ENCODE measurements at places on chromosomes 3 and 15. TPM values are rescaled to one million over a fixed set of nuclear protein-coding genes. Genes with fewer than 3 reads are reported as not detected.

DNA sequence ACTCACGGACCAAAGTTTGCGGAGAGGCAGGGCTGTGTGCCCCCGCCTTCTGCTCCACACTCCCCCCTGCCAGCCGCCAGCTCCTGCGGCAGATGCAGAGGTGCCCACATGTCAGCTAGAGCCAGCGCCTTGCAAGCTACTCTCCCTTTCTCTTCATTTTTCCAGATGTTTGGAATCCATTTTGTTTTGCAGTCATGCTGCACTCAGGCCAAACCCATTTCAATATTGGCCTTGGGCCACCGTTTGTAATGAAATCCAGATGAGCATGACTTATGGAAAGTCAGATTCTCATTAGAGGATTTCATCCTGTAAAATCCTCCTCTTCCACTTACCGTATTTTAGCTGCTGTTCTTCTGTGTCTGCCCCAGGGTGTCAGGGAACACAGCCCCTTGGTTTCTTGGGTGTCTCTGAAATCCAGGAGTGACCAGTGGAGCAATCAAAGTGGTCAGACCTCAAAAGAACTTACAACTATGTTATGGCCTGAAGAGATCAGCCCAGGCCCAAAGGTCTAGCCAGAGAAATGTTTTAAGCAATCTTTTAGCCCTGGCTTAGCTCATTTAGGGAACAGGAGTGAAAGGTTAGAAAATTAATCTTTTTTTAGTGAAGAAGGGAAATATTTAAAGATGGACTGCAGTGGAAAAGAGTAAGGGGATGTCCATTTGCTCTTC, 65.8 kb downstream of the AAGAB start:
- DNase-seq, result peak; percentile 87
- peaks cover 81% of the 10 kb centered on the region for H3K36me3 ChIP-seq
- peaks cover 14% of the 10 kb centered on the region for H3K4me1 ChIP-seq
- peak overlapping the region; percentile 3 for H3K27ac ChIP-seq

- H3K36me3 ChIP-seq, result no peaks in the 10 kb centered on the region
- no peaks in the 10 kb centered on the region for H3K4me1 ChIP-seq
- H3K4me3 ChIP-seq, result no peak overlapping the region
- no peaks in the 10 kb centered on the region for H3K27me3 ChIP-seq
These were observed 325.5 kb downstream of the CHST2 start for GRCh38 chr3:143445118-143445517.

Gene STRIT1
- polyA plus RNA-seq, result not detected

GRCh38 chr3:171404376-171404967, 55.7 kb downstream of the TNIK start:
- no peaks in the 10 kb centered on the region for H3K36me3 ChIP-seq
- no peak overlapping the region for H3K4me3 ChIP-seq
- no peaks in the 10 kb centered on the region for H3K27me3 ChIP-seq
- no peak for DNase-seq
- no peaks in the 10 kb centered on the region for H3K4me1 ChIP-seq

DNA sequence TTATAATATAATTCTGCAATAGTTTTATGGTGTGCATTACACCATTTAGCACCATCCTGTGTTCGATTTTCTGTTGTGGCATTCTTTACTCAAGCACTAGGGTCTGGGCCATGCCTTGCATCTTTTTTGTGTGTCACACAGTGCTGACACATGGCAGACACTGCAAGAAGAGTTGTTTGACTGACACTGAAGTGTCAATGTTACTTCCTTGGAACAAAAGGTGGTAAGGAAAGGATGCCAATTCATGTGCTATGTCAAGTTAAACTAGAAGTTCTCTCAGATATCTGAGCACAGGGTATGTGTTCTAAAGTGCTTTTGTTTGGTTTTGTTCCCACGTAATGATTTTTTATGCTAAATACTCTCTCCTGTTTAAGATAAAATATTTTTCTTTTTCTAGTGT, 102.5 kb upstream of the UNC13C start:
- no peaks in the 10 kb centered on the region for H3K27me3 ChIP-seq
- H3K27ac ChIP-seq, result no peak overlapping the region
- H3K4me1 ChIP-seq, result no peaks in the 10 kb centered on the region
- DNase-seq, result no peak

- no peaks in the 10 kb centered on the region for H3K4me1 ChIP-seq
- H3K4me3 ChIP-seq, result no peak overlapping the region
- H3K27ac ChIP-seq, result no peak overlapping the region
- no peak for DNase-seq
- H3K36me3 ChIP-seq, result no peaks in the 10 kb centered on the region
- H3K27me3 ChIP-seq, result no peaks in the 10 kb centered on the region
These were observed 996.0 kb downstream of the OTOL1 start for GRCh38 chr3:162492446-162493081.

GRCh38 chr3:112973325-112974177, 1.4 kb downstream of the CD200R1 start:
- H3K4me1 ChIP-seq, result peaks cover 53% of the 10 kb centered on the region
- H3K36me3 ChIP-seq, result no peaks in the 10 kb centered on the region
- H3K27me3 ChIP-seq, result no peaks in the 10 kb centered on the region
- H3K4me3 ChIP-seq, result peak overlapping the region; percentile 17
- H3K27ac ChIP-seq, result peak overlapping the region; percentile 79

Gene HDC
- polyA plus RNA-seq, result 0.64 TPM

- H3K4me3 ChIP-seq, result no peak overlapping the region
- H3K27me3 ChIP-seq, result no peaks in the 10 kb centered on the region
- DNase-seq, result no peak
- no peaks in the 10 kb centered on the region for H3K4me1 ChIP-seq
These were observed 21.5 kb downstream of the SENP8 start for GRCh38 chr15:72139667-72140066.

GRCh38 chr3:122985539-122985938, 42.0 kb downstream of the SEMA5B start:
- H3K27me3 ChIP-seq, result peaks cover 19% of the 10 kb centered on the region
- no peaks in the 10 kb centered on the region for H3K36me3 ChIP-seq
- no peak overlapping the region for H3K4me3 ChIP-seq
- H3K27ac ChIP-seq, result no peak overlapping the region
- no peak for DNase-seq

Gene HYKK
- polyA plus RNA-seq, result 6.1 TPM

DNA sequence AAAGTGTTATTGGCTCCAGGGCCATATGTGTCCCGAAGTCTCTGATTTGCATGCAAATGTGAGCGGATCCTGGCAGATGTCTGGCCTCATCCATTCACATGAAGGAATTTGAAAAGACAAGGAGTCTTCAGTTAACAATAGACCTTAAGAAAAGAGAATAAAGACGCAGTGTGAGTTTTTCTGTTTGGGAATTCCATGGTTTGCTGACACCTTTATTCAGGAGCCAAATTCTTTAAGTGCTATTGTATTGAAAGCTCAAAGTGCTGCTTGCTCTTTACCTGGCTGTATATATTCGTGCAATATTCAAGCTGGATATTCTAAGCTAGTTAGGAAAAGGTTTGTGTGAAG, 2.2 kb downstream of the LRRN1 start:
- no peaks in the 10 kb centered on the region for H3K36me3 ChIP-seq
- H3K4me3 ChIP-seq, result no peak overlapping the region
- H3K27me3 ChIP-seq, result peaks cover 48% of the 10 kb centered on the region
- H3K27ac ChIP-seq, result no peak overlapping the region
- DNase-seq, result no peak
- H3K4me1 ChIP-seq, result no peaks in the 10 kb centered on the region

- H3K36me3 ChIP-seq, result no peaks in the 10 kb centered on the region
- no peak overlapping the region for H3K4me3 ChIP-seq
- no peaks in the 10 kb centered on the region for H3K4me1 ChIP-seq
These were observed 23.4 kb upstream of the GREM1 start for GRCh38 chr15:32694222-32694983.

Gene IDH3A
- 41.1 TPM for polyA plus RNA-seq

Gene SNTN
- polyA plus RNA-seq, result 10.5 TPM

Gene SLC2A2
- polyA plus RNA-seq, result 0.14 TPM

Gene CAMK2N2
- 0.15 TPM for polyA plus RNA-seq

Gene UBA7
- polyA plus RNA-seq, result 88.1 TPM

Gene PCLAF
- polyA plus RNA-seq, result 35.4 TPM

Gene PAQR5
- polyA plus RNA-seq, result 7.2 TPM

- H3K36me3 ChIP-seq, result no peaks in the 10 kb centered on the region
- no peak for DNase-seq
- peaks cover 8% of the 10 kb centered on the region for H3K4me1 ChIP-seq
- no peak overlapping the region for H3K27ac ChIP-seq
- H3K4me3 ChIP-seq, result no peak overlapping the region
These were observed 42.6 kb upstream of the POLG start for GRCh38 chr15:89377024-89377841.

Gene ARHGEF3
- polyA plus RNA-seq, result 21.5 TPM

DNA sequence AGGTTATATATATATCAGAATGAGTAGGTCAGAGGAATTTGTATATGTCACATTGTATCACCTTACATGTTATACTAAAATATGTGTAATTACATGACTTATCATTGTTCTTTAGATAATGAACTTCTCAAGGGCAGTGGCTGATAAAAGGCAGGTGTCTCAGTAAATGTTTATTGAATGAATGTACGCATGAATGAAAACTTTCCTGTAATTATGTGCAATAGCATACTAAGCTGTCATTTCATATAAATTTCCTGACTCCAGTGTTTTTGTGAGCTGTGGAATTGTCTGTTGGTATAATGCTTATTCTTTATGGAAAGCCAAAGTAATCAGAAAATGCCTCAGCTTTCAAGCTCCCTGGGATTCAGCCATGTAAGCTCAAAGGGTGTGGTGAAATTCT, 4.2 kb downstream of the TBC1D23 start:
- peaks cover 50% of the 10 kb centered on the region for H3K4me1 ChIP-seq
- H3K27ac ChIP-seq, result no peak overlapping the region
- no peaks in the 10 kb centered on the region for H3K27me3 ChIP-seq
- no peak for DNase-seq

DNA sequence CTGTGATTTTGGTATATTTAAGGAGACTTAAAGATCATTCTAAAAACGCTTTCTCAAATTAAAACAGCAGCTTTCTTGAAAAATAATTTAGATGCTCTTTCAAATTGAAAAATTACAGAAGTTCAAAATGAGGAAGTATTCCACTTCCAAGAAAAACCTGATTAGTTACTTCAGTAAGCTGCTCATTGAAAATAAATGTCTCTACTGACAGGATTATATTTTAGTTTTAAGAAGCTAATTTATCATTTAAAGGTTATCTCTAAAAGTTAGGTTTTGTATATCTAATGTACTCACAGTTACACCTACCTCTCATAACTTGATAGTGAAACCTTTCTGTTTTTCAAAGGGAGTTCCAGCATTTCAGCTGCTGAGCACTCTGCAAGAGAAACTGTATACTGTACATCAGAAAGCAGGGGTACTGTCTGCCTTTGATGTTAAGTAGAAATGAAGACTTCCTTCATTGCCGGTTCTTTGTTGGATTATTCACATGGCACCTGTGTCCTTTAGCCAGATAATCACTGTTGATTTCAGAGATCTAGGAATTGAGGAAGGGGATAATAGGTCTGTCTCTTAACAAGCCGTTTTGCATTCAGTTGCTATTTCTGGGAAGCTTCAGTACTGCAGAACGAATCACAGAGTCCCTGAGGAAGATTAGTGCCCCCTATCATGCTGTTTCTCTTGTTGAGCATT, 161.6 kb downstream of the TCF12 start:
- no peak for DNase-seq
- H3K27ac ChIP-seq, result no peak overlapping the region
- H3K36me3 ChIP-seq, result no peaks in the 10 kb centered on the region
- no peaks in the 10 kb centered on the region for H3K27me3 ChIP-seq
- H3K4me3 ChIP-seq, result no peak overlapping the region
- peaks cover 26% of the 10 kb centered on the region for H3K4me1 ChIP-seq

Gene CPEB1
- polyA plus RNA-seq, result 2.9 TPM

DNA sequence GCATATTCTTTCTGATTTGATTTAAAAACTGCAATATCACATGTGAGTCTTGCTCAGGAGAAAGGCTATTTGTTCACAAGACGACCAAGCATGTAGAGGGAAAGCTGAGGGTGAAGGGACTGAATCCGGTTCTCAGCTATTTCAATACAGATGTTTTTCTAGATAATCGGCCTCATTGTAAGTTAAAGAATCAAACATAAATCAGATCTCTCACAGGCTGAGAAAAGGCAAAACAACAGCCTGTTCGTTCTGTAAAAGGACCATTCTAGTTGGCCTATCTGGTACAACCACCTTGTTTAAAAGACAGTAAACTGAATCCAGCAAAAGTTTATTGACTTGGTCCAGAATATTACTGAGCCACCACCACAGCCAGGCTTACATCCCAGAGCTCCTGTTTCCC, 1045.7 kb upstream of the CFAP20DC start:
- no peak overlapping the region for H3K27ac ChIP-seq
- no peak for DNase-seq
- H3K4me1 ChIP-seq, result no peaks in the 10 kb centered on the region
- H3K4me3 ChIP-seq, result no peak overlapping the region
- H3K27me3 ChIP-seq, result no peaks in the 10 kb centered on the region
- H3K36me3 ChIP-seq, result no peaks in the 10 kb centered on the region

GRCh38 chr15:91622711-91623342, 230.7 kb upstream of the SLCO3A1 start:
- H3K27ac ChIP-seq, result no peak overlapping the region
- H3K4me1 ChIP-seq, result no peaks in the 10 kb centered on the region
- H3K36me3 ChIP-seq, result no peaks in the 10 kb centered on the region
- DNase-seq, result no peak

GRCh38 chr15:63436341-63436740, 54.7 kb upstream of the CA12 start:
- no peak overlapping the region for H3K27ac ChIP-seq
- peaks cover 12% of the 10 kb centered on the region for H3K4me1 ChIP-seq
- H3K36me3 ChIP-seq, result no peaks in the 10 kb centered on the region
- H3K27me3 ChIP-seq, result no peaks in the 10 kb centered on the region
- no peak for DNase-seq
- H3K4me3 ChIP-seq, result no peak overlapping the region

Measured in left lung (tissue), 14 donors.